ENCODE measurements at places on chromosomes 4 and X.

DNA sequence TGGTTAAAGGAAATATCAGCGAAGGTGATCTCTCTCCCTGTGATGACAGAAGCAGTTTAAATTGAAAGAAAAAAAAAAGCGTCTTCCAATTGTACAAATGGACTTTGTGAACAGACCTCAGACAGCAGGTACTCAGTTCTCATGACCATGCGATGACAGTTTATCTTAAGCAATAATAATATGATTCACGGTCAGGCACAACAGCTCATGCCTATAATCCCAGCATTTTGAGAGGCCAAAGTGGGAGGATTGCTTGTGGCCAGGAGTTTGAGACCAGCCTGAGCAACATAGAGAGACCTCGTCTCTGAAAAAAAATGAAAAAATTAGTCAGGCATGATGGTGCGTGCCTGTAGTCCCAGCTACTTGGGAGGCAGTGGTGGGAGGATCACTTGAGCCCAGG, 51.0 kb downstream of the RELL1 start:
- DNase-seq, result no peak

DNA sequence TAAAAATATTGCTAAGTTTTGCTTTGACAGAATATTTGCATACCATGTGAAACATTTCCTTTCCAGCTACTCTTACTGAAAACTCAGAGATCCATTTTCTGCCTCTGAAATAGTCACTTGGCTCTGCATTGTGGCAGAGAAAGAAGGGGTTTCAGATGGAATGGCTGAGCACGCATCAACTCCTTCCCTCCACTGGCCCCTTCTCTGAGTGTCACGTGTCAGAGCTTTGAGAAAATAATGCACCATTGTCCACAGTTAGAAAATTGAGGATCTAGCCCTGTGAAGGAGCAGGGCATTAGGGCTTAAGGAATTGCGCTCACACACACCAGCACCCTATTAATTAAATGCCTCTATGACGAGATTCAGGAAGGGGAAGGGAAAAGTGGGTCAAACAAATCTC, 78.8 kb upstream of the FAT4 start:
- DNase-seq, result no peak

GRCh38 chr4:18041114-18041513, 19.6 kb upstream of the LCORL start:
- DNase-seq, result no peak

- DNase-seq, result no peak
Measured at GRCh38 chr4:8377103-8378075, 63.1 kb downstream of the ACOX3 start.

DNA sequence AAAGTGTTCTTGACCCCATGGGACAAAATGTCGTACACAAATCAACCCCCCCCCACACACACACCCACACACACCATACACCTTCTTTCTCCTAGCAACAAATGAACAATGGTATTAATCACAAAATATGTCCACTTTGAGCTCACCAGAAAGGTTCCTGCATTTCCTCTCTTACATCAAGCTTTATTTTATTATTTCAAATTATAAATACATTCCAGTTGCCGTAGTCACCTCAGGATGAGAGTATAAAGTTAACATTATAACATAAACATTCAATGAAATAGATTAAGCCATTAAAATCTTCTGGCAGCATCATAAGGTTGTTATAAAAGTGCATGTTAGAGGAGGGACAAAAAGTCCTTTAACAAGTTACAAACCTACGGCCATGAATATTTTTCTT, 7.3 kb downstream of the XK start:
- DNase-seq, result no peak

GRCh38 chrX:9114245-9114644, 80.3 kb upstream of the FAM9B start:
- DNase-seq, result no peak

- DNase-seq, result no peak
Measured at GRCh38 chrX:68354879-68355628, 78.2 kb downstream of the OPHN1 start.

- DNase-seq, result no peak
Measured at GRCh38 chrX:67777148-67777547, 233.3 kb downstream of the AR start.

GRCh38 chr4:40972722-40973121, 223.0 kb downstream of the NSUN7 start:
- DNase-seq, result no peak

GRCh38 chr4:116401293-116401692, 684.1 kb downstream of the TRAM1L1 start:
- DNase-seq, result no peak

- DNase-seq, result no peak
Measured at GRCh38 chr4:116952530-116953136, 132.7 kb downstream of the TRAM1L1 start.

GRCh38 chr4:75142850-75143249, 209.9 kb downstream of the PARM1 start:
- no peak for DNase-seq

- no peak for DNase-seq
Measured at GRCh38 chr4:8846046-8846720, 25.5 kb downstream of the HMX1 start.

DNA sequence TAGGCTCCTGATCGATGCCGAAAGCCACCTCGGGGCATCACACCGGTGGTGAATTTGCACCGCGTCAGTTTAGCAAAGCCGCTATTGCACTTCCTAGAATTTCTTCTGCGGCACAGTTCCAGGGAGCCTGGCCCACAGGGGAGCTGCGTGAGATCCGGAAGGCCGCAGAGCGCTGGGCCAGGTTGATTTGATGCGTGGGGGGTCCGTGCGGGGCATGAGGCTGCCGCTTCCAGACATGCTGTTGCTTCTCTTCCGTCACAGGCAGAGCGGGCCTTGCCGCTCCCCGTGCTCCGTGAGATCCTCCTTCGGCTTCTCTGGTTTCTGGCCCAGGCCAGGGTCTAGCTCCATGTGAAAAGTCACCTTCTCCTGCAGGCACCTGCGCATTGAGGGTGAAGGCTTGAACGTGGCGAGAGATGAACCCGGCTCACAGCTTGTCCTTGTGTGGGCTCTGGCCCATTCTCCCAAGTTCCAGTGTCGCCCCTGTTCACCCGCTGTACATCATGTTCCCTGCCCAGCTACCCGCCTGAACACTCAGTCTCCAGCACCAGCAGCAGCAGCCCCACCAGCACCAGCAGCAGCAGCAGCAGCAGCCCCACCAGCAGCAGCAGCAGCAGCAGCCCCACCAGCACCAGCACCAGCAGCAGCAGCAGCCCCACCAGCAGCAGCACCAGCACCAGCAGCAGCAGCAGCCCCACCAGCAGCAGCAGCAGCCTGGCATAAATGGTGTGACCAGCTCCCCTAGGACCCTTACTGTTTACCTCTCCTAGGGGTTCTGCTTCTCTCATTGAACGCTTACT, 131.2 kb downstream of the TRIML1 start:
- DNase-seq, result no peak

DNA sequence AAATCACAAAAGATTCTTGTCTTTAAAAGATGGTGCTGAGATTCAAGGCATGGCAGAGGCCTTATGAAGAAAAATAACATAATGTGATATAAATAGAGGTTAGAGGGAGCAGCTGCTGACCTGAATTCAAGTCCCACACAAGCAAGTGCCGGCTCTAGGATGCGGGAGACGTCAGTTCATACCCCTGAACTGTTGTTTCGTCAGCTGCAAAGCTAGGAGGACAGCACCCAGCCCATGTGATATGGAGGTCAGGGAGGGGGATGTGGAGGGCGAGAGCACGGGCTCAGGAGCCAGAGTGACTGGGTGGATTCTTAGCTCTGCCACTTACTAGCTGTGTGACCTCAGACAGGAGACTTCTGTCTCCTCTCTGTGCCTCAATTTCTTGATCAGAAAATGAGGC, 77.9 kb downstream of the JAKMIP1 start:
- DNase-seq, result no peak

GRCh38 chr4:39657465-39657864, 18.8 kb upstream of the SMIM14 start:
- DNase-seq, result no peak

DNA sequence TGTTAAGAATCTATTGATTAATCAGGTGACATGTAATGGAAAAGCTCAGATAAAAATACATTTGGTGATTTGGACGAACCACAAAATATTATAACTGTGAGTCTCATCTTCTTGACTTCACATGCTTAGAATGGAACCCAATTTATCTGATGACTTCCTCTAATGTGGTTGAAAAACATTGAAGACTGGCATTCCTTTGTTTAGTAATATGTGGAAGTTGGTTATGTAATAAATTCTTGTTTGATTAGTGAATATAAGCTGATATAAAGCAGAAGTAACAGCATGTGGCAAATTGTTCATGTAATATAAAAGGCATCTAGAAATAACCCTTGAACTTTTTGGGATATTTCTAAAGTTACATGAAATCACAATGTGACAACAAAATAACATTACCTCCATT, 9.7 kb downstream of the GIMD1 start:
- DNase-seq, result no peak

DNA sequence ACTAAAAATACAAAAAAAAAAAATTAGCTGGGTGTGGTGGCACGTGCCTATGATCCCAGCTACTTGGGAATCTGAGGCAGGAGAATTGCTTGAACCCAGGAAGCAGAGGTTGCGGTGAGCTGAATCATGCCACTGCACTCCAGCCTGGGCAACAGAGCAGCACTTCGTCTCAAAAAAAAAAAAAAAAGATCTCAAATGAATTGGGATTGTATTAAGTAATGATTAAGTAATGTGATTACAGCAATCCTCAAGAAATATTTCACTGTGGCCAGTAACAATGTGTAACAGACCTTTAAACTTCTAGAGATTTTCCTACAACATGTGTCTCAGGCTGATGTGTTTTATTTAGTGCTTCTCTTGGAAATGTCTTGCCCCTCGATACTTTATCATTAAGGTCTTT, 46.8 kb downstream of the PKD2 start:
- no peak for DNase-seq

- DNase-seq, result no peak
Measured at GRCh38 chr4:26252349-26253025, 68.3 kb upstream of the RBPJ start.

- no peak for DNase-seq
Measured at GRCh38 chr4:168878623-168879022, 131.4 kb downstream of the CBR4 start.

- DNase-seq, result no peak
Measured at GRCh38 chr4:100635899-100636298, 118.1 kb upstream of the EMCN start.

GRCh38 chrX:10519278-10519677, 101.1 kb downstream of the MID1 start:
- DNase-seq, result no peak

- no peak for DNase-seq
Measured at GRCh38 chrX:23901805-23902204, 5.9 kb downstream of the APOO start.

DNA sequence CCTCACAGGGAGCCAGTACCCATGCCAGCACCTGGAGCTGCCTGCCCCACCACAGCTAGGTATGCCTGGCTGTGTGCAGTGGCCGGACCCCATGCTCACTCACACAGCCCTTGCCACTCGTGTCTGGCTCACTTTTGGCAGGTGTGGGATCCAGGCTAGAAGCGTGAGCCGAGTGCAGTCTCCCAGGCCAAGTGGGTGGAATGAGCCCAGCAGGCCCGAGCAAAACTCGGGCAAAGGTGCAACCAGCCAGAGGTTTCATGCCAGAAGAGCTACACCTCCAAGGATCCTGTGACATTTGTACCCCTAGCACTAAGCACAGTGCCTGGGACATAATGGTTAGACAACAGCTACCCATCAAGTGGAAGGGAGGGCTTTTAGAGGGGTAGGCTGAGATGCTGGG, 217.8 kb downstream of the NSUN7 start:
- no peak for DNase-seq

DNA sequence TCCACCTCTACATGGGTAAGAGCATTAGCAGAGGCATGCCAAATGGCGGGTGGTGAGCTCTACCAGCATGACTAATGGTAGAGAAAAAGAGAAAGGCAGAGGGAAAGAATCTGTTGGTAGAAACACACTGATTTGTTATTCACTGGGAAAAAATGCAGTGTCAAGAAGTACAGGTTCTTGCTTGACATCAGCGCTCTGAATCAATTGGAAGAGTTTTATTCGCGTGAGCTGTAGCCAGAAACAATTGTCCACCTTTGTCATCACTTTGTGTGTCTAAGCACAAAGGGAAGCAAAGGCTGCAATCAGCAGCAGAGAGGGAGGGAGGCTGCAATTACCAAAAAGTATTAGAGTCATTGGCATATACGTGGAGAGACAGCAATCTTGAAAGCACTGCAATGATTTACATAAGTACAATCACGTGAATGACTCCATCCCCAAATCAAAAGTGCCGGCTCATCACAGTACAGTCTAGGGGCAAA, 67.7 kb upstream of the HS3ST1 start:
- no peak for DNase-seq

- DNase-seq, result no peak
Measured at GRCh38 chr4:187633245-187633644, 362.3 kb upstream of the ZFP42 start.

DNA sequence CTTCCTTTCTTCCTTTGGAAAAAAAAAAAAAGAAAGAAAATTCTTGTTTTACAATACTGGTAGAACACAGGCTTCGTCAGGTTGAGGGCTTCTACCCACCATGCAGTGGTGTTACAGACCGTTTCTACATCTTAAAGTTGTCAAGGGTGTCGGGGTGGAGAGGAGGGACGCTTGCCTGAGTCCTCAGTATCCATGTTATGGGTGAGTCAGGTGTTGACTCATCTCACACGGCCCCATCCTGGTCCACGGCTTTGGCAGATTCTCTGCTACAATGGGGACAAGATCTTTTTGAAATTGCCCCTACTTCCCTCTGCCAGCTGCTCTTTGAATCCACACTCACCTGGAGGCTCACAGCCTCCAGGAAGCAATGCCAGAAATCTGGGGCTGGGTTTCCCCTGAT, 310.3 kb upstream of the ZFP42 start:
- no peak for DNase-seq

DNA sequence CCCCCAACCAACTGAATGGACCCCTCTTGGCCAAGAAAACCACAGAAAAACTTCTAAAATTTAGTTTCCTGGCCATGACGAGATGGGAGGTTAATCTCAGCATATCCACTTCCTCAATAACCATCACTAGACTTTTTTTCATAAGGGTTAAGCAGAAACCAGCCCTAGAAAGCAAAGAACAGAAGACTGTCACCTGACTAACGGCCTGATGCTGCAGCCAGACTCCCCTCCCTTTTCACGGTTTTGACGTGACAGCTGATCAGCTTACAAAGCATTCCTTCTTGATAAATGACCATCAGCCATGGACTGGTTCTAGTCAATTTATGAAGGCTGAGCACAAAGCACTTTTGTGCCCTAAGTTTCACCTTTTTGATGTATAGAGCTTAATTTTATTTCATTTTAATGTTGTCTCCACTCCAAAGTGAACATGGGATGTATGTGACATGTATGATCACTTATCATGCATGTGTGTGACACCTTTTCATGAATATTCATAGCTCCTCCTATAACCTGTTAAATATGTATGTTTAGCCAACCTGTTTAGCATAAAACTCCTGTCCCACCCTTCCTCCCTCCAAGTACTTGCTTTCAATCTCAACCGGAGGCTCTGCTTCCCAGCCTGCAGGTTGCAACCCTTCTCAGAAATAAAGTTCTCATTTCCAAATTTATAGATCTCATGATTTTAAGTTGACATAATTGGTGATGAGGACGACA, 56.3 kb downstream of the SERTM2 start:
- DNase-seq, result no peak

- DNase-seq, result no peak
Measured at GRCh38 chr4:15084780-15085179, 82.5 kb downstream of the CPEB2 start.

GRCh38 chr4:180203349-180203748, 2039.9 kb upstream of the TENM3 start:
- no peak for DNase-seq

GRCh38 chr4:142331646-142332045, 514.5 kb downstream of the INPP4B start:
- no peak for DNase-seq
